ENCODE measurements at places on chromosomes 1 and 21. TPM values are rescaled to one million over a fixed set of nuclear protein-coding genes. Genes with fewer than 3 reads are reported as not detected.

Gene CD1D
- 7.2 TPM for total RNA-seq

Gene LCE1D
- not detected for total RNA-seq

Gene NEXN
- total RNA-seq: not detected

Gene FNDC5
- not detected for total RNA-seq

Gene LEMD1
- not detected for total RNA-seq

Gene PGBD5
- total RNA-seq: not detected

Gene CDC42
- total RNA-seq: 223 TPM

Gene RAD54L
- 18.0 TPM for total RNA-seq

DNA sequence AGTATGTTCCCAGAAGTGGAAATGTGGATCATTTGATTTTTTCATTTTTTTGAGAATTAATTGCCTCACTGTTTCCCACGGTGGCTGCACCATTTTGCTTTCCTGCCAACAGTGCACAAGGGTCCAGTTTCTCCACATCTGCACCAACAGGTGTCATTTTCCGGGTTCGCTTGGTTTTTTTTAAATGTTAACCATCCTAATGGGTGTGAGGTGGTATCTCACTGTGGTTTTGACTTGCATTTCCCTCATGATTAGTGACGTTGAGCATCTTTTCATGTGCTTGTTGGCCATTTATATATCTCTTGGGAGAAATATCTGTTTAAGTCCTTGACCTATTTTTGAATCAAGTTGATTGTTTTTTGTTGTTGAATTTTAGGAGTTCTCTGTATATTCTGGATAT lies 3.0 kb downstream of the COL6A2 start:
- no peak overlapping the region for H3K4me3 ChIP-seq
- DNase-seq: no peak
- no peak overlapping the region for H3K27ac ChIP-seq
- no peaks in the 10 kb centered on the region for H3K36me3 ChIP-seq
- no peaks in the 10 kb centered on the region for H3K4me1 ChIP-seq
- no peaks in the 10 kb centered on the region for H3K27me3 ChIP-seq

GRCh38 chr1:45172005-45172404 lies 34.4 kb downstream of the ZSWIM5 start:
- no peaks in the 10 kb centered on the region for H3K36me3 ChIP-seq
- H3K4me1 ChIP-seq: peaks cover 5% of the 10 kb centered on the region
- no peak overlapping the region for H3K4me3 ChIP-seq
- no peak for DNase-seq

DNA sequence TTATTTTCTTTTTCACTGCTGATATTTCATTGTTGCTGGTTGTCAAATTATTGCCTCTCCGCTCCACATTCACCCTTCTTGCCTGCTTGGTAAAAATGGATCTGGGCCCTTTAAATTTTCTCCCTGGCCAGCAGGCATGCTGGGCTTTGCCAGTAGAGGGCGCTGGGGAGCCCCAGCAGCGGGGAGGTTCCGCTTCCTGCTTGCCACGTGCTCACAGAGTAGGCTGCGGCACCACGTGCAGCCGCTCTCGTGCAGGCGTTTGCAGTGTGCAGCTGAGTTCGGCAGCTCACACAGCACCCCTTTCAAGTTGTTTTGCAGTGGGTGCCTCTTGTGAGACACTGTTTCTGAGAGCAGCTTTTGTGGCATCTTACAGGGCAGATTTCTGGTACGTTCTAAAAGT lies at the start of gene ACTL8:
Gene ACTL8, plus strand, starts transcription at position 214 of the 400 bp plus-strand sequence. CDS start 67,676 bp downstream, outside the sequence.
- no peaks in the 10 kb centered on the region for H3K27me3 ChIP-seq
- H3K4me1 ChIP-seq: no peaks in the 10 kb centered on the region
- H3K4me3 ChIP-seq: no peak within 1 kb of the TSS
- H3K36me3 ChIP-seq: no peaks in the 10 kb centered on the region

GRCh38 chr1:60090655-60091054 lies 17.1 kb upstream of the C1orf87 start:
- H3K27me3 ChIP-seq: no peaks in the 10 kb centered on the region
- no peaks in the 10 kb centered on the region for H3K36me3 ChIP-seq
- DNase-seq: no peak
- no peak overlapping the region for H3K27ac ChIP-seq
- H3K4me3 ChIP-seq: no peak overlapping the region

DNA sequence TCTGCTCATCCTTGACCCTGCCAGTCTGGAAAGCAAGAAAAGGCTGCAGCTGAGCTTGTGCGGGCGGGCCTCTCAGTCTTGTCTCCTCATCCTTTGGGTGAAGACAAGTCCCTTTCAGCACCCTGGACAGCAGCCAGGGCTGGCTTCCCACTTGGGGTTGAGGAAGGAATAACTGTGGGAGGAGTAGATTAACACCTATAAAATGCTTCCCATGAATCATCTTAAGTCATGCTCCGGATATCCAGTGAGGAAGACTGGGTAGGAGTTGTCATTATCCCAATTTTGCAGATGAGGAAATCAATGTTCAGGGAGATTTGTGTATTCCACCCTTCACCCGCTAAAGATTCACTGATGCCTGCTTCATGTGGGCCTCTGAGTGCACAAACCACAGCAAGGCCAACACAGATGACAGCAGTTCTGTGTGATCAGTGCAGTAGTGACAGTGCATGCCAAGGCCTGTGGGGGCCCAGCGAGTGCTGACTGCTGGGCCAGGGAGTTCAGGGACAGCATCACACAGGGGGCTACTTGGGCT lies 20.1 kb upstream of the COL16A1 start:
- no peaks in the 10 kb centered on the region for H3K27me3 ChIP-seq
- no peak overlapping the region for H3K4me3 ChIP-seq
- H3K4me1 ChIP-seq: peaks cover 16% of the 10 kb centered on the region
- peak; percentile 82 for DNase-seq
- H3K27ac ChIP-seq: no peak overlapping the region

GRCh38 chr1:94514095-94514727 lies 27.3 kb downstream of the F3 start:
- peak; percentile 55 for DNase-seq
- H3K27me3 ChIP-seq: no peaks in the 10 kb centered on the region
- no peaks in the 10 kb centered on the region for H3K36me3 ChIP-seq
- H3K4me3 ChIP-seq: no peak overlapping the region
- H3K27ac ChIP-seq: no peak overlapping the region
- H3K4me1 ChIP-seq: no peaks in the 10 kb centered on the region

DNA sequence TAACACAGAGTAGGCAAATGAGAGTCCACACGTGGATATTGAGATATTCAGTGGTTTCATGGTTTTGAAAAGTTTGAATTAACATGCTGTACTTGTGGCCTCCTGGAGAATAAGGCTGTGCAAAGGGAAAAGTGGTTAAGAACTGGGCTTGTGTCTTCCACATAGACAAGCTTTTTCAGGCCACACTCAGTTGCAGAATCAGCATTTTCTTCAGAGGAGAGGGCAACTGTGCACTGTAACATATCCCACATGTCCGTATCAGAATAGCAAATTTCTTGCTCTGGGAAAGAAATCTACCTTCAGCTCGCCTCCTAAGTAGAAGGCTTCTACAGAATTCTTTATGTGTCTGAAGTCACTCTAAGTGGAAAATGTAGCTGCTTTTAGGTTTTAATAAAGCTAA lies 84.9 kb downstream of the ZC3H11B start:
- DNase-seq: no peak
- no peaks in the 10 kb centered on the region for H3K27me3 ChIP-seq
- no peak overlapping the region for H3K4me3 ChIP-seq
- H3K36me3 ChIP-seq: no peaks in the 10 kb centered on the region
- no peak overlapping the region for H3K27ac ChIP-seq

DNA sequence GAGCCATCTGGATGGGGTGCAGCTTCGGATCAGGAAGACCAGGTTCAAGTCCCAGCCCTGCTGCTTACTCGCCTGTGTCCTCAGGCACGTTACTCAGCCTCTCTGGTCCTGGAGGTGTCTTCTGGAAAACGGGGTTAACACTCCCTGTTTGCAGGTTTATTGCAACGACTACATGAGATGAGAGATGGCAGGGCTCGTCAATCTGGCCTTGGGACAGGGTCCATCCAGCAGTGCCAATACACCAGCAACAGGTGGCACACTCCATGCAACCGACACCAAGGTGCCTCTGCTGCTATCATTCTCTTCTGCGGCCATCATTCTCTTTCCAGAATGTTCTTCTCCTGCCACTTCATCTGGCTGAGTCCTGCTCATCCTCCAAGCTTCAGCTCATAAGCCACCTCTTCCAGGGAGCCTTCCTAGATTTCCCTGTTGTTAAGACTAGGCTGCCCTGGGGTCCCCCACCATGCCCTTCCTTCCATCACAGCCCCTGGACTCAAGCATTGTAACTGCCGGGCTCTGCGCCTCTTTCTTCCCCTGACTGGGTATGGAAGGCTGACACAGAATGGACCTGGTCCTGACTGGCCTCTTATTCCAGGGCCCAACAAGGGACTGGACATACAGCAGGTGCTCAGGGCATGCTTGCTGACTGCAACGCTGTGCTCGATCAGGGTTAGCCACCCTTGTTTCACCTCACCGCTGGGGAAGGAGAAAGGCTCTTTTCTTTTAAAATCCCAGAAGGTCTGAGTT lies 87.4 kb downstream of the DMRTB1 start:
- H3K27ac ChIP-seq: no peak overlapping the region
- peaks cover 18% of the 10 kb centered on the region for H3K4me1 ChIP-seq
- no peak overlapping the region for H3K4me3 ChIP-seq
- no peaks in the 10 kb centered on the region for H3K36me3 ChIP-seq
- no peak for DNase-seq

DNA sequence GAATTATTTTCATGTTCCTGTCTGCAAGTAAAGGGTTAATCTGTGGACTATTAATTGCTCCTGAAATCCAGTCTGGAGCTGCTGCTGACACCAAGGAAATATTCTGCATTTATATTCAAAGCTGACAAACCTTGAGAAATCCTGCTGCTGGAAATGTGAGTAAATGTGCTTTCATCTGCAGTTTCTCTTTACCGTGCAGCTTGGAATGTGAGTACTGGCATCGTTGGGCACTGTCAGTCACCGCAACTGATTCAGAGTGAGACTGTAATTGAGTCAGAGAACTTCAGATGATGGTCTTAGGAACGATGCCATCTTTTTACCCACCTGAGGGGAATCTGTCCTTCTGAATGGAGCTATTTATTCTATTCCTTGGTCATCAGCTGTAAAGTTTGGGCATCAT lies 420.6 kb downstream of the SIPA1L2 start:
- H3K27ac ChIP-seq: no peak overlapping the region
- H3K27me3 ChIP-seq: no peaks in the 10 kb centered on the region
- no peaks in the 10 kb centered on the region for H3K4me1 ChIP-seq
- H3K4me3 ChIP-seq: no peak overlapping the region
- DNase-seq: no peak

DNA sequence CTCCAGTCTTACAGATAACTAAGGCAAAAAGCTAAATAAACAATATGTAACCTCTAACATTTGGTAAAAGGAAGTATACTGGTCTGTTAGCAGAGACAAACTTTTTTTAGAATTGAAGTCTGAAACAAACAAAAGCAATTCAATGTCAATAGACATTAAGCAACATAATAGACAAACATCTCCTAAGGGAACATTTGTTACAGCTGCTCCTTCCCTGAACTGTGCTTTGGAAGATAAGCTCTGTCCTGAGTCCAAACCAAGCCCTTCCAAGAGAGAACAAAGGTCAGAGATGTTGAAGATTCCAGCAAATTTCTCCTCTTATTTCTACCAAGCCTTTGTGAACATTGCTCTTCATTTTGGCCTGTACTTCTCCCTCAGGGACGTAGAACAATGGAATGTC lies 25.3 kb downstream of the FMO2 start:
- H3K27ac ChIP-seq: no peak overlapping the region
- DNase-seq: no peak
- no peaks in the 10 kb centered on the region for H3K27me3 ChIP-seq

DNA sequence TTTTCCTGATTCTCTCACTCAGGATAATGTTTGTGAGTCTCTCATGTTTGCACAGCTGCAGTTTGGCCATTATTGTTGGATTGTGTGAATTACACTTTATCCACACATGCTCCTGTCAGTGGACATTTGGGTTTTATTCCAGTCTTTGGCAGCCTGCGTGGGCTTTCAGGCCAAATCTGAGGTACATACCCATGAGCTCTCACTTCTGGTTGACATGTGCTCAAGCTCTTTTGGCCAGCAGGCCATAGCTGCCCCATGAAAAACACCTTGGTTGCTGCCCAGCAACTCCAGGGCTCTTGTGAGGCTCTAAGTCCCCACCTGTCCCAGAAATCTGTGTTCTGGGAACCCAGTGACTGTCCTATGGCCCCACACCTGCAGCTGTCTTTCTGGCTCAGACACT lies 124.5 kb upstream of the GALNT2 start:
- no peak for DNase-seq
- H3K4me3 ChIP-seq: no peak overlapping the region
- no peaks in the 10 kb centered on the region for H3K27me3 ChIP-seq

- H3K4me3 ChIP-seq: no peak overlapping the region
- H3K27me3 ChIP-seq: no peaks in the 10 kb centered on the region
- DNase-seq: no peak
- H3K27ac ChIP-seq: no peak overlapping the region
- H3K36me3 ChIP-seq: no peaks in the 10 kb centered on the region
- no peaks in the 10 kb centered on the region for H3K4me1 ChIP-seq
These were observed 16.4 kb upstream of the OSBPL9 start for GRCh38 chr1:51600529-51600928.

- H3K27me3 ChIP-seq: no peaks in the 10 kb centered on the region
- no peak for DNase-seq
- H3K4me3 ChIP-seq: no peak overlapping the region
- H3K36me3 ChIP-seq: no peaks in the 10 kb centered on the region
- no peak overlapping the region for H3K27ac ChIP-seq
These were observed 247.6 kb upstream of the PBX1 start for GRCh38 chr1:164311377-164311776.

DNA sequence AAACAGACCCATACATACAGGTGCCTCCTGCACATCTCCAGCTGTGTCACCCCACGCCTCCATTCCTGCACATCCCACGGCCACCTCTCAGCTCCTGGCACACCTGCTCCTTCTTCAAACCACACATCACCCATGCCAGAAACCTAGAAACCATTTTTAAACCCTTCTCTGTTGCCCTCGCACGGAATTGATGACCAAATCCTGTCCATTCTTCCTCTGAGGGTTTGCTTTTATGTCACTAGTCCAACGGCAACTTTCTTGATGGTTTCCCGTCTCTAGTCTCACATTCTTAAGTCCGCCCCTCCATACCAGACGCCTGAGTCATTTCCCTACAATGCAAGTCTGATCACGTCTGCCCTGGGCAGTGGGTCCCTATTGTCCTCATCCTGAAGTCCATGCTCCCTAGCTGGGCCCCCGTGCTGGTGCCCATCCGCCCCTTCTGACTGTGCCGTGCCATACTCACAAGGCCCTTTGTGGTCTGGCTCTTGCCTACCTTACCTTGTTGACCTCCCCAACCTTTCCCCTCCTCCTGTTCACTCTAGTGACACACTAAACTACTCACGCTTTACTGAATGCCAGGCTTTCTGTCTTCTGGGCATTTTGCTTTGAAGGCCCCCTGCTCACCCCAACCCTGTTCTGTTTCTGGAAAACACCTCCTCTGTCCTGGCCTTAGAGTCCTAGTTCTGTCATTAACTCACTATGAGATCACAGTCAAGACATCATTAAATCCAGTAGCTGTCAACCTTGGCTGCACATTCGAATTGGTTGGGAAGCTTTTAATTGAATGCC lies 17.6 kb downstream of the SLC2A1 start:
- H3K27ac ChIP-seq: 0 out of 2 replicates have a peak overlapping the region, but pooled peaks have one; percentile 64
- H3K36me3 ChIP-seq: peaks cover 55% of the 10 kb centered on the region
- no peak for DNase-seq
- peaks cover 93% of the 10 kb centered on the region for H3K4me1 ChIP-seq
- H3K4me3 ChIP-seq: no peak overlapping the region

All from Karpas-422 (cell line).